ENCODE measurements at places on chromosomes 6 and 20.

DNA sequence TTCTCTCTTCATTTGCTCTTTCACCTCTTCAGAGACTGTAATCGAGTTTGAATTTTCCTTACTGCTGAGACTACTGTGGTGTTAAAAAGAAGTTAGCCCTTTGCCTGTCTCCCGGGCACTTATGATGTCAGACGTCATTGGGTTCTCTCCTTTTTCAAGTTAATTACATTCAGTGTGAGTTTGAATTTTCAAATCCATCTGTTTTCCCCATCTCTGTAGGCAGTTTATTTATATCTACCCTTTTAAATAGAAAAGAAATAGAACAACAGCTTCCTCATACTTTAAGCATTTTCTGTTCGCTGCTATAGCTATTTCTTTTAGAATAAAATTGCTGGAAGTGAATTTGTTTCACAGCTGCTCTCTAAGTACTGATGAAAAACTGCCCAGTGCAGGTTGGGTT lies 81.4 kb downstream of the MCHR2 start:
- DNase-seq, result no peak

- DNase-seq, result no peak
Observed at GRCh38 chr20:50138479-50139393, 14.8 kb downstream of the PEDS1 start.

DNA sequence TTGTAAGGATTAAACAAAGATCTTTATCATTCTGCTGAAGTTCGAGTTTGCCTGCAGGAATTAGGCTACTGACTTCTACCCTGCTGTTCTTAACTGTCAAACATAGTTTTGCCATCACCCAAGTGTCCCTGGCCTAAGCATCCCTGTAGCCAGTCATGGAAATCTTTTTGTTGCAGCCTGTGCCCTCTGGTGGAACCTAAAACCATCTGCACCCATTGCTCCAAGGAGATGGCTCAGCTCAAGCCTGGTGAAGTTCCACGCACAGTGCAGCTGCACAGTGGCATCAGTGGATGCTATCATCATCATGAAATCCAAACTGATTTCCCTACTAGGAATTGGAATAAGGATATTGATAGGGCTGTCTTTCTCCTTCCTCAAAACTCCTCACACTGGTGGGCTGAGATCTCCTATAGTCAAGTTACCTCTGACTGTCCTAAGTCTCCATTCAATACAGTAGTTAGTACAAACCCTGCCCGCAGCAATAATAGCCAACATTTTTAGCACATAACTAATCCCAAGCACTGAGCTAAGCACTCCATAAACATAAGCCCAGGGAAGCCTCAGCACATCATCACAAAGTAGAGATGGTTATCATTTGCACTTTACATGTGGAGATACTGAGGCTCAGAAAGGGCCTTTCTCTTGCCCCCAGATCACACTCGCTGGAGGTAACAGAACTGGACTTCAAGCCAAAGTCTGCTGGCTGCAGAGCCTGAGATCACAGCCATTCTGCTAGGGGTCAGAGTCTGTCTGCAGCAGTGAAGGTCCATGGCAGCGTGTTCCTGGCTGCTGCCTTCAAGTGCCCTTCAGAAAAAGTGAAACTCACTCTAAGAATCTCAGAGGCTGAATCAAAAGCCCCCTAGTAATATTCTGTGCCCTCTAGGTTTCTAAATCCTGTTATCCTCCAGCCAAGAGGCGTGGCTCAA lies 77.2 kb upstream of the MC3R start:
- DNase-seq, result no peak

DNA sequence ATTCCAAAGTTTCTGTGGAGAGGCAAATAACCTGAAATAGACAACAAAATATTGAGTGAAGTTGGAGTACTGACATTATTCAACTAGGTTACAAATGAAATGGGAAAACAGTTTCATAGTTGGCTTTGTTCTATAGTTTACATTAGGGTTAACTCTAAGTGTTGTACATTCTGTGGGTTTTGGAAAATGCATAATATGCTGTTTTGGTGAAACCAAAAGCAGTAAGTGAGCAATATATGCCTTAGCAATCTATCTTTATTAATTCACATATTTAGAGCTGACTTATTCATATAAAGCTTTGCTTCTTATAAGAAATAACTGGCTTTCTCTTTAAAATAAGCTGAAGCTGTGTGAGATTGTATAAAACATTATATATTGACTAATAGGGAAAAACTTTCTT lies 157.5 kb upstream of the AHI1 start:
- no peak for DNase-seq

- peak; percentile 19 for DNase-seq
Observed at GRCh38 chr6:166862287-166862977, 93.9 kb downstream of the RNASET2 start.

GRCh38 chr6:109056661-109057060 lies 38.0 kb downstream of the SESN1 start:
- DNase-seq, result no peak

GRCh38 chr6:169839493-169839892 lies 88.1 kb downstream of the ERMARD start:
- no peak for DNase-seq

GRCh38 chr6:56246541-56246880 lies 869 bp downstream of the COL21A1 start:
- DNase-seq, result no peak

DNA sequence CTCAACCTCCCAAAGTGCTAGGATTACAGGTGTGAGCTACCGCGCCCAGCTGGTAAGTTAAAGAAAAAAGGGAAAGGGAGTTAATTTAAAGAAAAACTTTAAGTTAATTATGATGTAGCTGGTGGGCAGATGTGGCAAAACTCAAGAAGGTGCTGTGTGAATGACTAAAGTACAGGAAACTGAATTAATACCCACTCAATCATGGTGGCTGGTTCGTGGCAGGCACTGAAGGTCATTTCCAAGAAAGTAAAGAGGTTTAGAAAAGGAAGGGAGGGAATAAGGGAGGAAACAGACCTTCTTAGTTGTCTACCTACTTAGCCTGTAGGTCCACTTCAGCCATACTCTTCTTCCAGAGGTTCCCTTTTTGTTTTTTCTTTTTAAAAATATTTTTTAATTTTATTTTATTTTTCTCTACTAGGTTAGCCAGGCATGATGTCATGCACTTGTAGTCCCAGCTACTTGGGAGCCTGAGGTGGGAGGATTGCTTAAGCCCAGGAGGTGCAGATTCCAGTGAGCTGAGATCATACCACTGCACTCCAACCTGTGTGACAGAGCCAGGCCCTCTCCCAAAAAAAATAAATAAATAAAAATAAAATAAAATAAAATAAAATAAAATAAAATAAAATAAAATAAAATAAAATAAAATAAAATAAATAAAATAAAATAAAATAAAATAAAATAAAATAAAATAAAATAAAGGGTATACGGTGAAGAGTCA lies 11.9 kb upstream of the TGM3 start:
- DNase-seq, result no peak

GRCh38 chr6:133704371-133704770 lies 184.5 kb upstream of the TCF21 start:
- DNase-seq, result no peak

DNA sequence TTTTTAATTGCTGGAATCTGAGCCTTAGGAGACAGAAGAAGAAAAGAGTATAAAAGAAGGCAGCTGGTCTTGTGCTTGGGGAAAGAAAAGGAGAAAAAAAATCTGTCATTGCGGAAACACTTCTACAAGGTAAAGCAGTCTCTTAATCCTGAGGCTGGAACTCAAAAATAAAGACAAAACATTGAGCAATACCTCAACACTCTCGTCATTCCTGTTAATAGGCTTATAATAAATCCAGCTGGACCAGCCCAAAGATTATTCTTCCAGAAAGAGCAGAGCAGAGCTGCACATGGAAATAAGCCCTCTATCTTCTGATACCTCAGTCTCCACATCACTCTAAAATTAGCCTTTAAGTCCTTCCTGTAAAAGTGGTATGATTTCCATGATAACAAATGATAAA lies 62.0 kb upstream of the HIVEP1 start:
- DNase-seq, result no peak

- DNase-seq, result no peak
Observed at GRCh38 chr6:146095481-146095880, 66.6 kb downstream of the GRM1 start.

DNA sequence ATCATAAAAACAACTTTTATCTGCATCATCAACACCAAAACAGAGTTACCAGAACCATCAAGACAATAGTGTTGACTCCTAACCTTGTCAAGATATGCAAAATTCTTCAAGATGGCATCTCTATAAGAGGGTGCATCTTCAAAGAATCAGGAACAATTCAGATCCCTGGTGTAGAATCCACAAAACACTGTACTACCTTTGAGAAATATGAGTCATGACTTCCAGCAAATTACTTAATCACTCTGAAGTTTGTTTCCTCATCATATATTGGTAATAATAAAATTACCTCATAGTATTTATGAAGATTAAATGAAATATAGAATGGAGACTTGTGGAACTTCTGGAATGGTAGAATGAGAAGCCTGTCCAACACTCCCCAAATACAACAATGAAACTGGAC lies 221.3 kb upstream of the SUPT3H start:
- no peak for DNase-seq

GRCh38 chr20:63309261-63310071 lies 16.5 kb downstream of the COL20A1 start:
- peak; percentile 54 for DNase-seq

GRCh38 chr20:57043091-57043490 lies 223.3 kb downstream of the BMP7 start:
- no peak for DNase-seq

DNA sequence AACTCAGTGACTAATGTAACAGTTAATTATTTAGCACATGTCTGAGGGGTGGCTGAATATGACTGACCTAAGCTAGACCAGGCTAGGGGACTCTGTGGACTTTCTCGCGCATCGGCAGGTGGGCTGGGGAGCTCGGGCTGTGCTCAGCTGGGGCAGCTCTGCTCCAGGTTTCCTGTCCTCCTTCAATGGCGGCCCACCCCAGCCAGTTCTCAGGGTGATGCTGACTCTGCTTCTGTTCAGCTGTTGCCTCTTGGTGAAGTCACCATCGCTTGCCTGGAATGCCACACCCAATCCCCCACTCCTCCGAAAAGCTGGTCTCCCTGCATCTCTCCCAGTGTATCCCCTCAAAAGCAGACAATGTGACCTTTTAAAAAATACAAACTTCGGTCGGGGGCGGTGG lies 20.0 kb downstream of the PPP1R3G start:
- DNase-seq, result no peak

- no peak for DNase-seq
Observed at GRCh38 chr20:5919626-5920544, 30.4 kb downstream of the TRMT6 start.

DNA sequence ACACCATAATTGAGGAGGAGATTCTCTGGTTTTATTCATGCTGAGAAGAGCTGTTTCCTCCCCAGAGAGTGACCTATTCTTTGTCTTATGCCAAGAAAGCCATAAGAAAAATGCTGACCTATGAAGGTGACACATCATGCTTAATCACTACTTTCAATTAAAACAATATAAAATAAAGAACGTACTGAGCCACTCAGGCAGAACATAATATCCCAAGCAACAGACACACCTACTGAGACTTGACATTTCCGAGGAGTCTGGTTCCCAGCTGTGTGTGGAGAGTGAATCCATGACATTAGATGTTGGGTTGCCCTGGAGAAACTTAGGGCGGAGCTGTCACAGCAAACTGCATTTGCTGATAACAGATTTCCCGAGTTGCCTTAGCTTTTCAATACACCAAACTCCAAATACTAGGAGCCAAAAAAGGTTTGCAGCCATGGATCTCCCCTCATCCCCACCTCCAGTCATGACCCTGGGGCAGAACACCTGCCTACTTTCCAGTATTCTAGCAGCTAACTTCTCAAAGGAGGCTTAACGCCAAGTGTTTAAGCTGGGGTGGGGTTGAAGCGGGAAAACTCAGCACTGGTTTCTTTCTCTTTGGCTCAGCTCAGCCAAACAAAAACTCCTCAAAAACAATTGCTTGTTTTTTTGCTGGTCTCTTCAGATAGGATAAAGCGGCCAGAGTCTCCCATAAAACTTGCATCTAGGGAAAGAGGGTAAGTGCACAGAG lies 92.2 kb downstream of the BACH2 start:
- no peak for DNase-seq

DNA sequence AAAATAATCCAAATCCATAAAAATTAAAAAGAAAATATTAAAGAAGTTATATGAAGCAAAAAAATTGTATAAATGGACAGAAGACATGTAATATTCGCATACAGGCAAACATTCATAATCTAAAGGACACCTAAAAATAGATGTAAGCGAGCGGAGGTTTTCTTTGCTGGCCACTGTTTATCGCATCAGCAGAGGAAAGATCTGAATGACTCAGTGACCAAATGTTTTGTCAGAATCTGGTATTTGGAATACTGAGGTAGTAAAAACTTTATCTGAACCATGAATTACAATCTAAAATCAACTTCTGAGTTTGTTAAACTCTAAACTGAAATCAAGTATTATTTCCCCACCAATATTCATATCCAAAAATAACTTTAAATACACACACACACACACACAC lies 7.8 kb downstream of the TSPYL4 start:
- no peak for DNase-seq

- no peak for DNase-seq
Observed at GRCh38 chr6:53692172-53692571, 26.6 kb upstream of the KLHL31 start.

DNA sequence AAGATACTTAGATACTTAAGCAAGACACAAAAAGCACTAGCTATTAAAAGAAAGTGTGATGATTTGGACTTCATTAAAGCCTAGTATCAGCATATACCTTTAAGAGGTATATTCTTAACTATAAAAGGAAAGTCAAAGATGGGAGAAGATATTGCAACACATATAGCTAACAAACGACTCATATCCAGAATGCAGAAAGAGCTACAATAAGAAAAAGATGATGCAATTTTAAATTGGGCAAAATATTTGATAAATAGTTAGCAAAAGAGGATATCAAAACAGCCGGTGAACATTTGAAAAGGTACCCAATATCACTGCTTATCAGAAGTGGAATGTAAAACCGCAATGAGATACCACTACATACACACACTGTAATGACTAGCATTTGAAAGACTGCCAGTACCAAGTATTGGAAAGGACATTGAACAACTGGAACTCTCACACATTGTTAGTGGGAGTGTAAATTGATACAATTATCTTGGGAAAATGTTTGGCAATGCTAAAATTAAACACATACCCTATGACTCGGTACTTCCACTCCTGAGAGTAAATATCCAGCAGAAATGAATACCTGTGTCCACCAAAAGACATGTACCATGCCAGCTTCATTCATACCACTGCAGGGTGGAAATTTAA lies 25.7 kb downstream of the MUC22 start:
- DNase-seq, result no peak

- no peak for DNase-seq
Observed at GRCh38 chr6:27767851-27768250, 144.3 kb downstream of the OR2B2 start.

DNA sequence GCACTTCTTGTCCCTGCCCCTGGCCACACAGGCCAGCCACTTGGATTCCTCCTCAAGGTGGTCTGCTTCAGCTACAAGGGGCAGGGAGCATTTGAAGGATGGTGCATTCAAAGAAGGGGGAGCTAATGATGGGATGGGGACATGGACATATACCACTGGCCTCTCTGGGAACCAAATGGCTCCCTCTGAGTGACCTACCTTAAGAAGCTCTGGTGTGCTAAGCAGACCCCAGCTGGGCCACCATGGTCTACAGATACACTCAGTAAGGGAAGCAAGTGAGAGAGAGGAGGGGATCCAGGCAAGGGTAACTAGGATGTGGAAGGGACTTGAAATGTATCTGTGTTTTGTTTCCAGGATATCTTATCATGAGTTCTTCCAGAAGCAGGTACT lies 62.4 kb downstream of the TTI1 start:
- no peak for DNase-seq

- no peak for DNase-seq
Observed at GRCh38 chr6:162898011-162898410, 170.2 kb downstream of the PACRG start.

- no peak for DNase-seq
Observed at GRCh38 chr6:33206027-33206863, 1.8 kb downstream of the HSD17B8 start.

- no peak for DNase-seq
Observed at GRCh38 chr6:105873799-105874198, 212.3 kb upstream of the PRDM1 start.

All from right renal pelvis (tissue), 4 donors.